ENCODE measurements at places on chromosomes 3 and 15.

DNA sequence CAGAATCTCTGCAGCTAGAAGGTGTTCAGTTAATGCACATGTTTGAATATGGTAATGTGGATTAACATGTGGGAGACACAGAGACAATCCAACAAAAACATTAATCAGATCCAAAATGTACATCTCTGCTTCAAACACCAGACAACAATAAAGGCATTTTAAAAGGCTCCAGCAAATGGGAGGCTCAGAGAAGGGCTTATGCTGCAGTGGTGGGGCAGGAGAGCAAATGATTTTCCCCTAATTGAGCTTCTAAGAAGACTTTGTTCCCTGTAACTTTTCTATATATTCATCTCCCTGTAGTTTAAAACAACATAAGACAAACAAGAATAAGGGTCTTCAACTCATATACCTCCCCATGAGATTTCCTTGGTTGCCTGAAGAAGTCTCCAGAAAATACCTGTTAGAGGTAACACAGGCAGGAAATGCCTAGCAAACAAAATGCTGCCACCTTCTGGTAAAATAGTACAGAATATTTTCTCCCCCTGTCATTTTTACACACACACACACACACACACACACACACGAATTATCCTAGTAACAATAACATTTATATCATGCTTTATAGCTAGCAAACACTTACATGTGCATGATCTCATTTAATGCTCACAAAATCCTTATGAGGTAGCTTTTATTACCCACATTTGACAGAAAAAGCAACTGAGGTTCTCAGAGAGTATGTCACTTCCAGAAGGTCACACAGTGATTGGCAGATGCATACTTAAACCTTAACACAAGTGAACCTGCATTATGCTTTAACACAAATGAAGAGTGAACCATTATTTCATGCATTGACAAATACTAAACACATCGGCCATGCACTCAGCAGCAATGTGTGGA is 123.4 kb upstream of the MB21D2 start:
- peak; percentile 3 for DNase-seq

GRCh38 chr3:196501316-196502044 is 2.1 kb downstream of the RNF168 start:
- peak; percentile 40 for DNase-seq

DNA sequence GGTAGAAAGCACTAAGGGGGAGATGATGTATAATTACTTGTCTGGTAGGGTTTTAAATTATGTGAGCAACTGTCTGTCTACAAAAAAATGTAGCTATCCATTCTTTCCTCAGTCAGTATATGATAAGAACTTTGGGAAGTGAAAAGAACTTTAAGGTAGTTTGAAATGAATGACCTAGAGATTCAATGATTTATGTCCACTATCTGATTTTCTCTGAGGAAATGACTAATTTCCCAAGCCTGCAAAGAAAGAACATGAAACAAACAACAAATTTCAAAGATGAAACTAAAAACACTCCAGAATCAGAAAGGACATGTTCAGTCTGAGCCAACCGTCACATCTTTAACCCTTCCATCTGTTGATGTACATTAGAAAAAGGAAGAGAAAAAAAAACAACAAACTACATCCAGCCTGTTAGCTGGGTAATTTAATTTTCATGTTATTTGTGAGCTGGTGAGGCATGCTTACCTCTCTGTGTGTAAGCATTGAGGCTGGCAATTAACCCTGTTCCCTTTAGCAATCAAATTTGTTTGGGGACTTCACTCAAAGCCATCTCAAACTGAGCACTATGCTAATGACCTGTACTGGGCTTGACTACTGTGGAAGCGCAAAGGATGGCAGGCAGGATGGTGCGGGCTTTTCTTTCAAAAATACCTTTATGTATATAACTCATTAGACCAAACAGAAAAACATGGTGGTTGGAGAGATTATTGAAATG is 220.1 kb downstream of the TUSC7 start:
- no peak for DNase-seq

DNA sequence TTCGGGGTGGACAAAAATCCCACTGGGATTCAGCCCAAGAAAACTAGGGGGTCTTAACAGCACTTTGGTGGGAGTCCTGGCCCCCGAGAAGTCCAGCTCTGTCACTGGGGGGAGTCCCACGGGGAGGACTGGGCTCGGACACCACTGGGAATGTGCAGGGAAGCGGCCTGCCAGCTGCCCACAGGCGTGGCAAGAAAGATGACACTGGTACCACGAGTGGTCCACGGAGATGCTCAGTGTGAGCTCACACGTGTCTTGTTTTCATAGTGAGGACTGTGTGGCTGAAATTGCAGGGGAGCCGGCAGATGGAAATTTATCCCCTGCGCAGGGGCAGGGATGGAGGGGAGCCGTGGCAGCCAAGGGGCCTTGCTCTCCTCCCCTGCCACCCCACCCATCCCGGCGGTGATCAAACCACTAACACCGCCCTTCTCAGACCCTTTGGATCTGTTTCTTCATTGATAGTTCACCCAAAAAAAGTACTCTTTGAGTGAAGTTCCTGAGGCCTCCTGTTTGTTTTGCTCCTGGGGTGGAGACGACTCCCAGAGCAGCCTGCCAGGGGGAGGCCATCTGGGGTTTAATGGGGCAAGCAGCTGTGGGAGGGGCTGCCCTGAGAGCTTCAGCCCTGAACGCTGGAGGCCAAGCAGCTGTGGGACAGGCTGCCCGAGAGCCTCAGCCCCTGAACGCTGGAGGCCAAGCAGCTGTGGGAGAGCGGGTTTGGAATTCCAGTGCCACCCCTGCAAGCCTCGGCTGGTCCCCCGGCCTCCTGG is 130.9 kb downstream of the LRRK1 start:
- DNase-seq = no peak

DNA sequence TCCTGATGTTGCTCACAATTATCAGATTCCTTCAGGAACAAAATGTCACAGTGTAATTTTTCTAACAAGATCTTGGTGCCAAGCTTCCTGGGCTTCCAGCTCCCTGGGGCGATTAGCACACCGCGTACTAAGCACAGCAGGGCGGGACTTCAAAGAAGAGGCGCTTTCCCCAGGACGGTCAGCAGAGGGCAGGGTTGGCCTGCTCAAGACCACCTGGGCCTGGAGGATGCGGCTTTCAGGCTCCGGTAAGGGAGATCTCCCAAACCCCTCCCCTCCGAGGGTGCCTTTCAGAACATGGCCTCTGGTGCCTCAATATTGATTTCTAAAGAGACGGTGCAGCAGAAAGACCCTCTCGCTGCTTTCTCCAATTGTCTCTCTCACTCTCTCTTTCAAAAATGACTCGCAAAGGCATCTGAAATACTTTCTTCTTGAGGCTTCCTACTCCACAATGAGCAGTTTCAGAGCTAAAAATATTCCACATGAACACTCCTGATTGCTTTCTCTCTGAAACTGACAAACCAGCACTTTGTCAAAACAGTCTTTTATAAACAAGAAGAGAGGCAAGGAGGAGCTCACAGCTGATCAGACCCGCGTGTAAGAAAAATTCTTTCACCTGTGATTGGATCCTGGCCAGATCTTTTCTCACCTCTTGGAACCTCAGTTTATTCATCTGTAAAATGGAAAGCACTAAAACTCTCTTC is 154.0 kb downstream of the ADAMTS9 start:
- DNase-seq = no peak

DNA sequence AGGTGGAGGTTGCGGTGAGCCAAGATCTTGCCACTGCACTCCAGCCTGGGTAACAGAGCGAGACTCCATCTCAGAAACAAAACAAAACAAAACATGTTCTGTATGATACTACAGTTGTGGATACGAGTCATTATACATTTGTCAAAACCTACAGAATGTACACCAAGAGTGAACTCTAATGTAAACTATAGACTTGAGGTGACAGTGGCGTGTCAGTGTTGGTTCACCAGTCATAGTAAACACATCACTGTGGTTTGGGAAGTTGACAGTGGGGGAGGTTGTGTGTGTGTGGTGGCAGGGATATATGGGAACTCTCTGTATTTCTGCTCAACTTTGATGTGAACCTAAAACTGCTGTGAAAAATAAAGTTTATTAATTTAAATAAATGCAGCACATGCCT is 33.0 kb upstream of the GNB5 start:
- no peak for DNase-seq

GRCh38 chr15:27527490-27528067 is 556.6 kb downstream of the GABRG3 start:
- no peak for DNase-seq

GRCh38 chr3:106206146-106206545 is 337.3 kb upstream of the CBLB start:
- peak; percentile 15 for DNase-seq

GRCh38 chr15:101051291-101052030 is 132.3 kb downstream of the LRRK1 start:
- no peak for DNase-seq

DNA sequence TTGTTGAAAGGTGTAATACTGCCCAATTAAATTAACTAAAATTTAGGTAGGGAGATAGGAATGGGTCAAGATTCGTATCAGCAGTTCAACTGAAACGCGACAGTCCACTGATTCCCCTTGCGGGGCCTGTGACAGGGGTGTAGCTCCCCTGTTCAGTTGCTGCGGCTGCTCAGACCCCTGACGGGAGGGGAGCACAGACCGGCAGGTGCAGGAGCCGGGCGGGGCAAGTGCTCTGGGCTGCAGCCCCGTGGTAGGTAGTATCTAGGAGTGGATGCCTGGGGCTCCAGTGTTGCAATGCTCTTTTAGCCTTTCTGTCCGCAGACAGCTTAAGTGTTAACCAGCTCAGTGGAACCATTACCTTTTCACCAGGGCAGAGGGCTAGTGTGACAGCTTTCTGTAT is 164.9 kb downstream of the ROBO2 start:
- DNase-seq = no peak

Data from activated CD4-positive, alpha-beta T cell treated with anti-CD3 and anti-CD28 coated beads for 4 hours (primary cell).